ENCODE measurements at places on chromosomes 1 and 21.

- no peak for DNase-seq
These were observed 506.5 kb downstream of the SMYD3 start for GRCh38 chr1:246000638-246001015.

DNA sequence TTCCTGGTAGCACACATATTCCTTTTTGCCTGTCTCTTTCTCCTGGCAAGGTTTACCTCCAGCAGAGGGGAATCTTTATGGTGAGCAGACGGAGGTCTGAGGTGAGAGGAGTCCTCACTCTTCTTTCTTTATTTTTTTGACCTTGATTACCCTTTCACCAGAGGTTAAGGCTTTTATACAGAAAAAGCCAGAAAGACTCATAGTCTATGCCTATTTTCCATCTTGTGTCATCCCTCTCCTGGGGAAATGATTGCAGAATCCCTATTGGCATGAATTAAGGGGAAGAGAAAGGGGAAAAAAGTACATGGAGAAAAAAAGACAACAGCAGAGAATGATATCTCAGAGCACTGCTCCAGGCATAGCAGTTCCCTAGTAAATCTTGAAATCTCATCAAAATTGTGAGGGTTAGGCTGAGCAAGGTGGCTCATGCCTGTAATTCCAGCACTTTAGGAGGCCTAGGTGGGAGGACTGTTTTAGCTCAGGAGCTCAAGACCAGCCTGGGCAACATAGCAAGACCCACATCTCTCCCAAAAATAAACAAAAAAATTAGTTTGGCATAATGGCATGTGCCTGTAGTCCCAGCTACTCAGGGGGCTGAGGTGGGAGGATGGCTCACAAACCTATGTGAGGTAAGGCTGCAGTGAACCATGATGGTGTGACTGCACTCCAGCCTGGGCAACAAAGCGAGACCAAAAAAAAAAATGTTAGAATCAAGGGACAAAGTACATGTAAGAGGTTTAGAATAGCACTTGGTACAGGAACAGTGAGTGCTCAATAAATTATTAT lies 1.2 kb upstream of the XPR1 start:
- no peak for DNase-seq

GRCh38 chr1:240004086-240004749 lies 87.5 kb upstream of the FMN2 start:
- DNase-seq, result peak; percentile 63

GRCh38 chr1:6603238-6603914 lies 707 bp upstream of the KLHL21 start:
- DNase-seq, result peak; percentile 64

DNA sequence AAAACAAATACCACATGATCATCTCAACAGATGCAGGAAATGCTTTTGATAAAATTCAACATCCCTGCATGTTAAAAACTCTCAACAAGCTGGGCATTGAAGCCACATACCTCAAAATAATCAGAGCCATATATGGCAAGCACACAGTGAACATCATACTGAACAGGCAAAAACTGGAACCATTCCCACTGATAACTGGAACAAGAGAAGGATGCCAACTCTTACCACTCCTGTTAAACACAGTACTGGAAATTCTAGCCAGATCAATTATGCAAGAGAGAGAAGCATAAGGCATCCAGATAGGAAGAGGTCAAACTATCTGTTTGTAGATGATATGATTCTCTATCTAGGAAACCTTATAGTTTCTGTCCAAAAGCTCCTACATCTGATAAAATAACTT lies 91.6 kb downstream of the DNAH14 start:
- DNase-seq, result no peak

DNA sequence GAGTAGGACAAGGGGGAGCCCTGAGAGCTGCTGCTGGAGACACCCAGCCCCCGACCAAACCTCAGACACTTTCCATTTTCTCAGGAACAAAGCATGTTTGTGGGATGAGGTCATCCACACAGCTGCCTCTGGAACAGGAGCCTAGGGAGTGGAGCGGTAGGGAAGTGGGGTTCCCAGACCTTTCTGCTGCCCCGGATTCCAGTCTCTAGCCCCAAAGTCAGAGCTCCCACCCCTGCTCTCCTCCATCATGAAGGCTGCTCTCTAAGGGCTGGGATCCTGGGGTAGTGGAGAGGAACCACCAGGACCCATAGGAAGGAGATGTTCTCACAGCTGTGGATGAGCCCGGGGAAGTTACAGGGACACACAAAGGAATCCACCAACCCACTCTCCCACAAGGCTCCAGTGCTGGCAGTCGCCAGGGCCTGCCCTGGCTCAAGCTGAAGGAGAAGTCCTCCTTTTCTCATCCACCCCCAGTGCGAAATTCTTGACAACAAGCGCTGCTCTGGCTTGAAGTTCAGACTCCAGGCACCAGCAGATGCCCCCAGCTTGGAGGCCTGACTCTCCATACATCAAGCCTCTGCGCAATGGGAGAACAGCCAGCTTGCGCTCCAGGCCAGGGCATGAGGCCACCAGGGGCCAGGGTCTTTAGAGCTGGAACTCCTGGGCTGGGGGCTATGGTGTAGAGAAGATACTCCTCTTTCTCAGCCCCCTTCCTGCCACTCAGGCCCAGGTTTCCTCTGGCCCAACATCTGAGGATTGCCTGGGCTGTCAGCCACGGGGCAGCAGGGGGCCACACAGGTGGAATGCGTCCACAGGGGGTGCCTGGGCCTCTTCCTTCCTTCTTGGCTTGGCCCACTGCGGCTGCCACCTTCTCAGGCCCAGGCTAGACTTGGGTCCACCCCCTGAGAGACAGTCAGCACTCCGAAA lies 4.5 kb downstream of the FHL3 start:
- DNase-seq, result peak; percentile 83

All from GM23338 (cell line).